ENCODE measurements at places on chromosomes 12 and 14.

DNA sequence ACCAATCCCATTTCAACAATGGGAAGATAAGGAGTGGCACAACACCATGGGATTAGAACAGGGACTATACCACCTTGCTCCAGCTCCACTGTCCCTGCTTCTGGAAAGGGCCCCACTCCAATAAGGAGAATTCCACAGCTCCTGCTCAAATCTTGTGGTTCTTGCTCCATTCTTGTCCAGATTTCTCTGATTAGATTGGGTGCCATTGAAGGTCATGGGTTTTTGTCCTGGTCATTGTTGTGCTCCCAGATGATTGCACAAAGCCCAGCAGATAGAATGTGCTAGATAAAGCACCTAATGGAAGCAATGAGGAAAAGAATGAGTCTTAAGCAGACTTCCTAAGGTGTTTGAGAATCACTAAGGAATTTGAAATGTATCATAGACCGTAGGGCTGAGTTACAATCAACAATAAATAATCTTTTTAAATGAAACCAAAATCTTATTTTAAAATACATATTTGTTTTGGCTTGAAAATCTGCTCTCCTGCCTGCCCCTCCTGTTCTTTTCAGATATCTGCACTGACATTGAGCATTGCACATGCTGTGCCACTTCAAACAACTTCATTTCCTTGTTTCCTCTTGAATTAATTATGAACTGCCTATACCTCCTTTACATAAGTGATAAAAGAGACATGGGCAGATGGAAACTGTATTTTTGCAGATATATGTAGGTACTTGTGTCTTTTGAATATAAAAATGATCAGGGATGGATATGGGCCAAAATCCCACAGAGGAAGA, 115.9 kb downstream of the FGD4 start:
- DNase-seq, result no peak

DNA sequence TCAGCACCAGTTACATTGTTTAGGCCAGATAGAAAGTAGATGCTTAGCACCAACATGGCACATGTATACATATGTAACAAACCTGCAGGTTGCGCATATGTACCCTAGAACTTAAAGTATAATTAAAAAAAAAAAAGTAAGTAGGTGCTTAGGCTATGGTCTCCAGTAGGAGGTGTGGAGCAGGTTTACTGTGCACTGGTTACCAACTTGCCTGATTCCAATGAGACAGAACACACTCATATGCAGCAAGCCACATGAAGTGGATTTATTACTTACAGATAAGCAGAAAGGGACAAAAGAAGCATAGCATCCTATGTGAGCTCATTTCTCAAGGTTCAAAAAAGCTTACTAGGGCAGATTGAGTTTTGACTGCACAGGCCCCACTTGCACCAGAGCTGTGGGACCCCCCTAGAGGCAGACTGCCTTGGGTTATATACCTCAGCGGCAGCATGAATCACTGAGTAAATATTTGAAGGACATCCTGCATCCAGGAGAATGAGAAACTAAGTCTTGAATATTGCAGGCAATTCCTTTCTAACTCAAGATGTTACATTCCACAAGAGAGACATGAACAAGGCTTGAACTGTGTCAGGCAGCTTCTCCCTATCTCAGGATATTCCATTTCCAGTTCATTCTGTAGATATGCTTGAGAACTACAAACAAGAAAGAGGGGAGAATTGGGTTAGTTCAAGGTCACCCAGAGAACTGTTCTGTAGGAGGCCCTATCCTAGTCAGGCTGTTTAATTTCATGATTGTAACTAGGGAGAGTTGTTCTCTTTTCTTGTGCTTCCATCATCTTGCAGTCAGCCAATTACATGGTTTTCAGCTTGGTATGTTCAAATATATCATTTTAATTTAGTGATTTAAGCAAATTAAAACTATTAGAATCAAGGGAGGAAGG, 30.1 kb downstream of the LRFN5 start:
- DNase-seq, result no peak

- DNase-seq, result no peak
Observed at GRCh38 chr14:101335061-101335661, 226.1 kb upstream of the DIO3 start.

- no peak for DNase-seq
Observed at GRCh38 chr12:132411457-132411856, 78.5 kb upstream of the FBRSL1 start.

DNA sequence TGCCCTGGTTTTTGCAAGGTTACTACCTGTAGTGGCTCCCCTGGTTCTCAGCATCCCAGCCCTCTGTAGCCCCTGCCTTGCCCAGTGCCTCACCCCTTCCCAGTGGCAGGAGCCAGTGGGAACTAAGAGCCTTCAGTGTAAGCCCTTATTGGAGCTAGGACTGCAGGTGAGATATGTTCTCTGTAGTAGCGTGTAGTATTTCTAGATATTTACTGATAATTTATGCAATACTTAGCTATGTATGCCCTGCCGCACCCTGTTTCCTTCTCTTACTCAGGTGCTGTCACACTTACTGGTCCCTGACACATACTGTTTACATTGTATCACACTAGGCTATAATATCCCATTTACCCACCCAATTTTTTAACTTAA, 3.6 kb downstream of the BMAL2 start:
- no peak for DNase-seq

DNA sequence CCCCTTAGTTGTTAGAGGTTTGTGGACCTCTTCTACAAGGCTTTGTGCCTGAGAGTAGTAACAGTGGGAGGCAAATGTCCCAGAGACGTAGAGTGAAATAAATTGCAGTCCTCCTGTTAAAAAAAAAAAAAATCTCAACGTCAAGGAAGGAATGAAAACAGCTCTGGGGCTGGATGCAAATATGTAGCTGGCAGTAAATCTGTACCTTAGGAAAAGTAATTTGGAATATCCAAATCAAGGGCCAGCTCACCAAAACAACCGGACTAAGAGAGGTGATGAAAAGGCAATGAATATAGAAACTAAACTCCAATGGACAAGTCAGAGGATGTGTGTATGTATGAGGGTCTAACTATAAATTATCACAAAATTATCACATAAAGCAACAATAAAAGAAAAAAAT, 27.0 kb downstream of the SINHCAF start:
- DNase-seq, result no peak
